ENCODE measurements at places on chromosomes 12 and 14. TPM values are rescaled to one million over a fixed set of nuclear protein-coding genes. Genes with fewer than 3 reads are reported as not detected.

DNA sequence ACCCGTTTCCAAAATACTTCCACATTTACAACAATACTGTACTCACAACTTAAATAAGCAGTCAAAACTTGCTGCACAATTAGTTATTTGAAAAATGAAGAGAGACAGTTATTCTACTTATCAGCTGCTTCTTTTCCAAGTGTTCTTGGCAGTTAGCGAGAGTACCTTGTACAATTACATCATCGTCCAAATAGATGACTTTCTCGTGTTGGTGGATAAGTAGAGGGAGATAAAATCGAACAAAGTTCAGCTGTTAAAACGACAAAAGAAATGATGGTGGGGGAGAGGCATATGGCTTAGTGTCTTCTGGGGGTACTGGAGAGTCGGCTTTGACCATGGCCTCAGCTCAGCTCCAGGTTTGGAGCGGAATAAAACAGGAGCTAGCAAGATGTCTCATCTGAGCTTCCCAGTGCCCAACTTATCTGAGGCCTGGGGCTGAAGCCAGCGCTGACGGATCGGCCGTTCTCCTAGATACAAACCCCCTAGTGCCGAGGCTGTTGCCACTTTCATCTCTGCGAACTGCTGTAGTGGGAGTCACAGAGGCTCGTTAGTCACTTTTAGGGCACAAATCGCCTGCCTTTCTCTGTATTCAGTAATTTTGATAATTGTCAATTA, 31.7 kb downstream of the TDG start:
- DNase-seq = peak; percentile 55

Gene TAS2R9
- not detected for total RNA-seq

GRCh38 chr12:2583091-2583497, 211.7 kb upstream of the FKBP4 start:
- peak; percentile 32 for DNase-seq

GRCh38 chr14:37019488-37019887, 152.9 kb downstream of the SLC25A21 start:
- DNase-seq = no peak

DNA sequence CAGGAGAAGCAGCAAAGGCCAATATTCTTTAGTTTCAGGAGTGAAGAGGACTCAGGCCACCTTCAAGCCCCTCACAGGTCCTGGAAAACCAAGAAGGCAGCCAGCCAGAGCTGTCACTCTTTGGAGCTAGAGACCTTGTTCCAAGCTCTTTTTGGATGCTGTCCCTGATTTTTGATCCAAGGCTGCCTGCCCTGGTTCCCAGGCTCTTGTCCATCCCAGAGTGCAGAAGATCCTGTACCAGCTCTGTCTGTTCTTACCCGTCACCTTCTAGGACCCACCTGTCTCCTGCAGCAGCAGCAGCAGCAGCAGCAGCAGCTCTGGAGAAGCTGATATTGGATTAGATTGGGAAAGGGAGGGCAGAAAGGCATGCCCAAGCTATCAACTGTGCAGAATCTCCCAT, 157.1 kb upstream of the NEDD1 start:
- no peak for DNase-seq

GRCh38 chr12:3536096-3536875, 45.3 kb downstream of the PRMT8 start:
- DNase-seq = no peak

DNA sequence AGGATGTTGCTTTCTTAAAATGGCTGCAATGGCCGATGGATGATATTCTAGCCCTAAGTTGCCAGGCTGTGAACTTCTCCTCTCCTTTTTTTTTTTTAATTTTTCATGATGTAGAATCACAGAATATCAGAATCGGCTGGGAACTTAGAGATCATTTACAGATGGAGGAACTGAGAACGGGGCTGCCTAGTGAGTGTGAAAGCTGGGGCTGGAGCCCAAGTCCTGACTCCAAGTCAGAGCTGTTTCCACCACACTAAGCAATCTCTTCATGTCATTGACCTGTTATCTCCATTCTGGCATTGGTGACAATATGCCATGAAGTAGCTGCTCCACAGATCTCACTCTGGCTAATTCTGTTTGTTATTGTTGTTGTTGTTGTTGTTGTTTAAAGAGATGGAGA, 121.7 kb downstream of the SLC38A1 start:
- DNase-seq = no peak

DNA sequence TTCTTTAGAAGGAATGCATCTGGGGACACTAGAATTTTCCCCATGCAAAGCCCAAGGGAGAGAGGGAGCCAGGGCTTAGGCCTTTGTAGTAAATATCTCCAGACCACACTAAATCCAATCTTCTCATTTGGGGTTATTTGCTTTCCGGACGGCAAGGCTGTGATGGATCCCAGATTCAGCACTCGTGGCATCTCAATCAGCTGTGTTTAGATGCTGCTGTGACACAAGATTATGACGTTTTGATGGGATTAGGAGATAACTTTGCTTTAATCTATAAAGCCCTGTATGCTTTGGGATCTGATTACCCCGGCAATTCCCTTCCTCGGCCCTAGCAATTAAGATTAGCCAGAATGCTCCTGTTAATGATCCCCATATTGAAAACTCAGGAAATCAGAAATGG, 686.7 kb upstream of the TBX3 start:
- DNase-seq = no peak

- no peak for DNase-seq
Observed at GRCh38 chr14:97268097-97268496, 470.9 kb downstream of the VRK1 start.

DNA sequence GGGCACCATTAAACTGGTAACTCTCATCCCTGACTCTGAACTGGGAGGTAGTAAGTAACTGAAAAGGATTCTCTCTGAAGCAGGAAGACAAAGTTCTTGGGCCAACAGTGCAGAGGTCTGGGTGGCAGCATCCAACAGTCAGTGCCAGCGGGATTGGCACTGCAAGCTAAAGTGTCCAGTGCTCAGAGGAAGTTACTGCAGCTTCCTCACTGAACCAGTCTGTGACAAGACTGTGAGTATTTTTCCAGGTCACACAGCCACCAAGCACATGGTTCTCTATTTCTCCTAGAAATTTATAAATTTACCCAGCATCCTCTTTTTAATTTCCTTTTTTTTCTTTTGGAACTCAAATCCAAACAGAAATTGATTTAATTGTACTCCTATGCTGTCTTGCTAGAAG, 81.6 kb upstream of the FAR2 start:
- no peak for DNase-seq

Gene DNAJC22
- 4.6 TPM for total RNA-seq
